Activated CD4-positive, alpha-beta T cell treated with anti-CD3 and anti-CD28 coated beads, Interleukin-2, amount 50 U/mL, for 24 hours (primary cell): ENCODE measurements at places on chromosomes 11 and 22.

DNA sequence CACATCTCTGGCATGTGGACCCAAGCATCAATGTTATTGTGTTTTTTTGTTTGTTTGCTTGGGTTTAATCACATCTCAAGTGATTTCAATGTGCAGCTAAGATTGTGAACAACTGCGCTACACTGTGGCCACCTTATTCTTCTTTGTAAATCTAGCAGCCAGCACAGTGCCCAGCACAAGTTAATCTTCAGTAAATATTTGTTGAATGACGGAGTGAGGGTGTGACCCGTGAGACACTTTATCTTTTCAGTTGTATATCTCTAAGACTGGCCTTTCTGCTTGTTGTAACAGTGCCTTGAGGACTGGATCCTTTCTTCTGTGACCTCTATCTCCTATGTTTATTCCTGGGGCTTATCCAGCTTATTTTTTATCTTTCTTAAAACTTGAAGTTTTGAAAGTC is 21.4 kb upstream of the AMOTL1 start:
- DNase-seq = no peak

DNA sequence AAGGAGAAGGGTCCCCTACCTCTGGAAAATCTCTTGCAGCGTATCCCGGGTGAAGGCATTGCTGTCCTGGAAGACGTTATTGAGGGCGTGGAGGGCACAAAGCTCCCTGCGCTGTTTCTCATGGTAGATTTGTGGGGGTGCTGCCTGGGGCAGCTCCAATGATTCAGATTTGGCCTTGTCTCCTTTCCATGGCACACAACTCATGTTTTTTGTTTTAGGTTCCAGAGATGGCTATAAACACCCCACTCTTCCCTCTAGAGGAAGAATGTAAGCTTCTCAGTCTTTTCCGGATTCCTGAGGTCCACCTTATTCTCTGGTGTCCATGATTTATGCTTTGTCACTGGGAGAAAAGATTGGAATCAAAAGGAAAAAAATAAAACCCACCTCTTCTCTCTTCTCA is 959 bp downstream of the JOSD1 start:
- DNase-seq = no peak

- no peak for DNase-seq
These were observed 66.9 kb upstream of the SESN3 start for GRCh38 chr11:95297680-95298452.

- DNase-seq = no peak
These were observed 2.2 kb upstream of the SCGB1A1 start for GRCh38 chr11:62416596-62416995.

- DNase-seq = no peak
These were observed 29.2 kb downstream of the GGTLC2 start for GRCh38 chr22:22673628-22674027.

- DNase-seq = no peak
These were observed 178.1 kb downstream of the UVRAG start for GRCh38 chr11:75993126-75993525.

DNA sequence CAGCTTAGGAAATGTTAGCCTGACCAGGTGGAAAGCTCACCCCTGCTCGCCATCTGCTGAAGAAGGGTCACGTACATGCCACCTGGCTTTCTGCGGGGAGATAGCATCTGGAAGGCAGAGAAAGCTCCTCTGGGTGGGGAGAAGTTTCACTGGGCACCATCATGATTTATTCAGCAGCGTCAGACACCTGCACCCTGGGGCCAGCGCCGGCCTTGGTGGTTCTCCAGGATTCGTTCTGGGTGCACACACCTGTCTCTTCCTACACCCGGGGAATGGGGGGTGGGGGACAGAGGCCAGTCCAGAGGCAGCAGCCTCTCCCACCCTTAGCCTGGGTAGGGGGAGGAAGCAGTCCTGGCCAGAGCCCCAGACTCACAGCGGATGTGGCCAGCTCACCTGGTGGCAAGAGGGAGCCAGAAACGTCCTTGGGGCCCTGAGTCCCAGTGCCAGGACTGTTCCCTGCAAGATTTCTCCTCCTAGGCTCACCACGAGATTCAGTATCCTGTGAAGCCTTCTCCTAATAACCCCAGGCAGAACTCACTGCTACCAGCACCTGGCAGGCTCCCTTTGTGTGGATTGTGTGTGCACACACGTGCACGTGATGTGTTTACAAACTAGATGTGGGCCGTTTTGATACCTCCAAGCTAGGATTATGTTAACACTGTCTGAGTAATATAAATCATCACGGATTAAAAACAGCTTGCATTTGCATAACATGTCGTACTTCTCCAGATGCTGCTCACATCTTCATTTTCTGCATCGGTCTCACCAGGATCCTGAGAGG is 17.3 kb upstream of the RASD2 start:
- no peak for DNase-seq

DNA sequence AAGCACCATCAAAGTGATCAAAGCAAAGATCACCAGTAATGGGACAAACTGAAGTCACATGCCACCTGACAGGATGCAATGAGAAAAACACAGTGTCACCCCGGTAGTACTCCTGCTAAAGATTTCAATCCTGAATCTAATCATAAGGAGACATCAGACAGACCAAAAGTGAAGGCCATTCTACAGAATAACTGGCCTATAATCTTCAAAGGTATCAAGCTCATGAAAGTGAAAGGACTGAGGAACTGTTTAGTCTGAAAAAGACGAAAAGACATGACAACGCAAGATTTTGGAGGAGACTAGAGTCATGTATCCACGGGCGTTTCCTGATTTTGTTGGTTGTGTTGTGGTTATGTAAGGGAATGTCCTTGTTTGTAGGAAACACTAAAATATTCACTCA is 42.4 kb upstream of the TSKU start:
- no peak for DNase-seq
